ENCODE measurements at places on chromosomes 5 and 9. TPM values are rescaled to one million over a fixed set of nuclear protein-coding genes. Genes with fewer than 3 reads are reported as not detected.

IRX2 gene
- under 0.01 TPM for total RNA-seq

SPATA31D4 gene
- not detected for total RNA-seq

FNIP1 gene
- 68.3 TPM for total RNA-seq

IFNK gene
- not detected for total RNA-seq

KCNMB1 gene
- not detected for total RNA-seq

STPG3 gene
- total RNA-seq, result not detected

SLC46A2 gene
- total RNA-seq, result not detected

SPINK13 gene
- total RNA-seq, result not detected

PCDHA1 gene
- total RNA-seq, result under 0.01 TPM

ZNF454 gene
- 1.1 TPM for total RNA-seq

AHRR gene
- 41.0 TPM for total RNA-seq

ARHGEF28 gene
- total RNA-seq, result 12.0 TPM

WNK2 gene
- 1.1 TPM for total RNA-seq

Measured in melanocyte of skin (primary cell).